Cerebellum (tissue), 4 donors: ENCODE measurements at places on chromosomes 1 and 21. TPM values are rescaled to one million over a fixed set of nuclear protein-coding genes. Genes with fewer than 3 reads are reported as not detected.
A peak's percentile ranks its signal among the peaks of the same experiment; 100 is the strongest.

The HMCN1 gene
- total RNA-seq = 10.8 TPM

The VWA5B1 gene
- total RNA-seq = 2.2 TPM

DNA sequence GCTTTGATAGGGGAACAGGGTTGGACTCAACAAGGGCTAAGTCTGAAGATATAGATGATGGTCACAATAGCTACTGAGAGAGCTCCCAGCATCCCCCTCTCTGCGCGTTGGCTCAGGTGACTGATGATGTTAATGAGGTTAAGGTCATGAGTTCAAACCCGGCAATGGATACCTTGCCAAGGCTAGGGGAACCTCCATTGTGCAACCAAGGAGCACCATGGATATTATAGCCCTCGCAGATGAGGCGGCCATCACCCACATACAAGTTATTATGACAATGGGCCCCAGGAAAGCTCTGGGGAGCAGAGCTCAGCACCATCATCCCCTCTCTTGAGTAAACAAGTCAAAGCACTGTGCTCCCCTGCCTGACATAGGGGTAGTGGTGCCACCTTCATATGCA, 8.2 kb downstream of the KCNA2 start:
- DNase-seq = no peak

- peak; percentile 75 for DNase-seq
These were observed 71.9 kb upstream of the ATP5PO start for GRCh38 chr21:33987461-33987860.

DNA sequence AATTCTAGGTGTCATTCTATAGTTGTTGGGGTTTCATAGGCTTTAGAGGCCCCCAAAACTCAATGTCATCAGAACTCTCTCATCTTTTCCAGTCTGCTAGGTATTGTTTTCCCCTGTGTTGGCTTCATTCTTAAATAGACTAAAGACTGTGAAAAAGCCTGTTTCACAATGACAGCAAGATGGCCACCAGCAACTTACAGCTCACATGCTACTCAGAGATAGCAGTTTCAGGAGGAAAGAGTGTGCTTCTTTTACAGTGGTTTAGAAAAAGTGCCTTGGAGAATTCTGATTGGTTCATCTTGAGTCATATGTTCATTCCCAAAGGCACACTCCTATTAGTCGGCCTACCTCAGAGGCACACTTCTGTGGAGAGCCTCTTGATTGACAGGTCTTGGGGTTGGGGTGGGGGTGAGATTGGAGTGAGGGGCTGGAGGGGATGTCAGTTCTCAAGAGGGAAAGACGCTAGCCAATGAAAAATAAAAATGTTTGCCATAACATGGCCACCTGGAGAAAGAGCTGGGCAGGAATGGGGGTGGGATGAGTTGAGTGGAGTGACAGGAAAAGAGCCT, 8.5 kb downstream of the IL23R start:
- DNase-seq = no peak

DNA sequence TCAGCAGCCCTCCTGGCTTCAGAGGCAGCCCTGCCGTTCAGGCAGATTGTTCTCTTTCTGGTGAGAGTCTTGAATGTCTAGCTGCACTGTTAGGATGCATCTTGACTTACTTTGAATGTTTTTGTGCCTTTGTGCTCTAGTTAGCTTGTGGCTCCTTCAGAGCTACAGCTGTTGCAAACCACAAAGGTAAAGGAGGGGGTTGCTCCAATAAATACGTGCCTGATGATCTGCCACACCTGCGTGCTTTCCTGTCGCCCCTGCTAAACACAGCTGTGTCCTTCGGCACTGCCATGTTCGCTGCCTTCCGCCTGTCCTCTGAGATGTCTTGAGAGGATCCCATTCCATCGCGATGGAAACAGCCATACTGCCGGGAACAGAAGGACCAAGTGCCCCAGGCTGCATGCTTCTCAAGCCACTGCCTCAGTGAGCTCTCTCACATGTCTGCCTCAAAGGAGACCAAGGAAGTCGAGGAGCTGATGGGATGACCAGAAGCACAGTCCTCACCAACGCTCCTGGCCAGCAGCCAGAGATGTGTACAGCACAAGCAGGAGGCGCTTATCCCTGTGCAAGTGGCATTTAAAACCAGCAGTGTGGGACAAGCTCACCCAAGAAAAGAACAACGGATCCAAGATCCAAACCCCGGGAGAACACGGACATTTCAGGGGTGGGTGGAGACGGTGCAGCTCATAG, 12.0 kb upstream of the SMIM12 start:
- DNase-seq = peak; percentile 37

The CRYAA gene
- not detected for total RNA-seq

DNA sequence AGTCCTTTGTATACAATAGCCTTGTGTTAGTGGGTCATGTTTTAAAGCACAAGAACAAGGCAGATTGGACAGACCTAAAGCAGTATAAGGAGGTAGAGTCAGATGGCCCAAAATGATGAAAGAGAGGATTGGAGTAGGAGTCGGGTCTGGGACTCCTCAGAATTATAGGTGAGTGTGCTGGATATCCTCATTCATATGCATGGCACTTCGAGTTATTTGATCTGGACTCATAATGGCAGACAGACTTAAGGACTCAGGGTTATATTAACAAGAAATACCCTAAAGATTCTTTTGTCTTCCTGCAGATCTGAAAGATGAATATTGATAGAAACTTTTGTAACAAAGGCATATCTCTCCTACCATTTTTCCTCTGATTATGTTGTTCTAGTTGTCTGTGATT, 92.7 kb downstream of the GABPA start:
- DNase-seq = no peak

- DNase-seq = no peak
These were observed 4.2 kb downstream of the HHAT start for GRCh38 chr1:210332719-210333398.

- peak; percentile 33 for DNase-seq
These were observed 132.8 kb downstream of the CASZ1 start for GRCh38 chr1:10663678-10664035.

The RBM11 gene
- 9.9 TPM for total RNA-seq

DNA sequence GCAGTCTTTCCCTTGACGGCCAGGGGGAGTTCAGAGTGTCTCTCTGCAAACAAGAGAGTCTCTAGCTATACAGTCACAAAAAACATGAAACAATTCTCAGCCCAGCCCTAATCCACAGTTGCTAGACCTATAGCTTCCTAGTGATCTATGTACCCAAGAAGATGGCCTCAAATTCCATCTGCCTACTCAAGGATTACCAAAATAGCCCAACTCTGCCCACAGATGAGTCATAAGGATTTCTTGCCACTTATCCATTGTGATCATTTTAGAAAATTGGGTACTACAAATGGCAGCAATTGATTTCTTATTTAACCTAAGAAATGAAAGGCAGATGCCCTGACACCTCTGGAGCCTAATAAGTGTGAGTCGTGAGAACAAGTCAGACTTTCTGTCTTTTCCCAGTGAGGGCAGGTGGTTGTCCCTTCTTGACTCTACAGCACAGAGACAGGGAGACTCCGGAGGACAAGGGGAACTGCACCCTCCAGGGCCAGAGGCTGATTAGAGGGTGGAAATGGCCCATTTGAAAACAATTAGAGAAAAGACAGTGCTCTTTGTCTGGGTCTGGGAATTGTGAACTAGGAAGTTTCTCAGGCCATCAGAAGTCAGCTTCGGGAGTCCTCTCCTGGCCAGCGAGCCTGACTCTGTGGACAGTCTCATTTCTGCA, 65.4 kb downstream of the ABCA4 start:
- DNase-seq = no peak

DNA sequence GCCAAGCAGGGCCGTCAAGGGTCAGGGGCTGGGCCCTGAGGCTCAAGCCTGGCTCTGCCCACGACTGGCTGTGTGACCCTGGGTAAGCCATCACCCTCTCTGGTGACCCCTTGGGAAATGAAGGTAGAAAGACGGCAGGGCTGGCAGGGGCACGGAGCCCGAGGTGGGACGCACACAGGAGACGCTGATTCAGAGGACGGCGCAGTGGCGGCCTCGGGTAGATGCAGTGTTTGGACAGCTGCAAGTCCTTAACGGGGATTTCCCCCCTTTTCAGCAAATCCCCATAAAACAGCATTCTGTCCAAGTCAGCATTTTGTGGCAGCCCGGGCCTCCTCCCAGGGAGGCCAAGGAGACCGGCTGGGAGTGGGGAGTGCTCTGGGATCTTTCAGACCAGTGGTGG, 16.7 kb downstream of the COL8A2 start:
- no peak for DNase-seq

- no peak for DNase-seq
These were observed 26.4 kb upstream of the IFNAR2 start for GRCh38 chr21:33203371-33203724.

GRCh38 chr1:82181846-82182245, 381.1 kb downstream of the ADGRL2 start:
- no peak for DNase-seq

The SLFNL1 gene
- 3.4 TPM for total RNA-seq
